ENCODE measurements at places on chromosomes 1 and 21. TPM values are rescaled to one million over a fixed set of nuclear protein-coding genes. Genes with fewer than 3 reads are reported as not detected.

The CCDC181 gene
- 1.4 TPM for polyA plus RNA-seq

The GIPC2 gene
- polyA plus RNA-seq: 1.7 TPM

The C1orf87 gene
- polyA plus RNA-seq: 0.71 TPM

The EDN2 gene
- polyA plus RNA-seq: 0.33 TPM

The DNM3 gene
- polyA plus RNA-seq: 3.3 TPM

The AZIN2 gene
- 5.2 TPM for polyA plus RNA-seq

The HAO2 gene
- 0.22 TPM for polyA plus RNA-seq

The KRTAP7-1 gene
- not detected for polyA plus RNA-seq

The OXCT2 gene
- 0.73 TPM for polyA plus RNA-seq

The CNN3 gene
- 435 TPM for polyA plus RNA-seq

DNA sequence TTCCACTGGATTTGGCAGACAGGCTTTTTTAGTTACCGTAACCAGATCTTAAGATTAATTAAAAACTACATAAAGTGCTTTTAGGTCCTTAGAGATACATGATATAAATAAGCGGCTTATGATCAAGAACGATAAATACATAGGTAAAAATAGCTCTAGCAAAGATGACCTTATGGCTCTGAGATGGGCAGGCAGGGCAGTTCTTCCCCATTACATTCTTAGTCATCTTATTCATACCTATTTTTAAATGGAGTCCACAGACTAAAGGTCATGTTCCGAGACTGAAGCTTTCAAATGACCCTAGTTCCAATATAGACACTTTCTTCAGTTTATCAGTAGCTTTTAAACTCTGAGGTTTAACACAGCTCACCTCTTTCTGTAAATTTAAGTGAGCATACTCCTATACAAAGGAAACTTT is 4.3 kb downstream of the MCL1 start:
- DNase-seq: no peak

GRCh38 chr1:2125350-2126211 is 69.0 kb downstream of the FAAP20 start:
- DNase-seq: no peak

- no peak for DNase-seq
Observed at GRCh38 chr21:34986561-34987500, 62.3 kb downstream of the RUNX1 start.

GRCh38 chr1:36542962-36543515 is 60.3 kb upstream of the CSF3R start:
- DNase-seq: no peak

DNA sequence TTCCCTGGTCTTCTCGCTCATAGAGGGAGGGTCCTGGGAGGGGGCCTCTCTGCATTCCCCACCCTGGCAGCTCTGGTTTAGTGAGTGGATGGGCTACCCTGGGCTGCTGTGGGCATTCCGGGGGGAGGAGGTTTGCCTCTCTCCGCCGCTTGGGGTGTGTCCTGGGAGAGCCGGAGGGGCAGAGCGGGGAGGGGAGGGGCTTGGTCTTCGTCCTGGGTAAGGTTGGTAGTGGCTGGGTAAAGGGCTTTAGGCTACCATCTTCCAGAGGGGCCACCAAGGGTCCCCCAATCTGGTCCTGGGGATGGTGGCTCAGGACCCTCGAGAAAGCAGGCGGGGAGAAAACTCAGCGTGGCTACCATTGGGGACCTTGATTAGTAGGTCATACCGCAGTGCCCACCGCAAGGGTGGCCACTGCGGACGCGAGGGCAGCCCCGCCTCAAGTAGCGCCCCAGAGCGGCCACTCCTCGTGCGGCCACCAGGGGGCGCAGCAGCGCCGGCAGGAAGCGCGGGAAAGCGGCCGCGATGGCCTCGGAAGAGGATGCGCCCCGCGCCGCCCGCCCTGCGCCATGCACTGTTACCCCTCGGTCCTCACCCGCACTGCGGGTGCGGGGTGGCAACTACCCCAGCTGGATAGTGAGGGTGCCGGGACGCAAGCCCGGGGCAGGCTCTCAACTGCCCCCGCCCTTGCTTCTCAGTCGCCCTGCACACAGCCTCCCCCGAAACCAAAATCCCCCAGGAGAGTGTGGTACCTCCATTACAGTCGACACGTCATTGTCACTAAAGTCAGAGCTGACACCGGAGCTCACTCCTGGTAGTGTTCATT is 44.1 kb upstream of the SLC25A33 start:
- peak; percentile 70 for DNase-seq

GRCh38 chr21:35026617-35027562 is 22.2 kb downstream of the RUNX1 start:
- peak; percentile 72 for DNase-seq

DNA sequence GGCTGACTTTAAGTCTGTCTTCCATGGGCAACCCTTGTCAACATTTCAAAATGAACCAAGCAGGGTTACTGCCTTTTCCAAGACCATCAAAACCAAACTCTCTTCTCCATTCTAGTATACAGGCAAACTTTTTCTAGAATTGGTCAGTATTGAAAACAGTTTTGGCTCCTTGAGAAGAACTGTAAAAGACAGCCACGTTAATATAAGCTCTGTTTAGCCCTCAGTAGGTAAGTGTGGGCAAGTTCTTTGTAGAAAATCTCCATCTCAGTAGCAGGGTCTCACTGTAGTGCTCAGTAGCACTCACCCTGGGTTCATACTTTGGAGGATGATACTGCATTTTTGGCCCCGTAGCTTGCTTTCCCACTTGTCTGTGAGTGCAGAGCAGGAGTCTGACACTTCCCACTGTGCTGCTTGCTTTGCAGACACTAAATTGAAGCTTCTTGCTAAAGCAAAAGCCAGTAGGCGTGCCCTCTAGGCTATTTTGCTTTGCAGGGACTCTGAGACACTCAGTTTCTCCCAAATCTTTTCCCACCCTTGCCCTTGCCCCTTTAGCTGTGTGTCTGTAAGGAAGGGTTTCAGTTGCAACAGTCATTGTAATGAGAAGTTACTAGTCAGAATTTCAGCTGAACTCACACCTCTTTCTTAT is 34.3 kb upstream of the CACYBP start:
- DNase-seq: no peak

GRCh38 chr1:75265792-75266191 is 131.6 kb downstream of the LHX8 start:
- DNase-seq: peak; percentile 23

- DNase-seq: no peak
Observed at GRCh38 chr1:219518168-219518906, 94.6 kb downstream of the ZC3H11B start.

- no peak for DNase-seq
Observed at GRCh38 chr1:218363141-218363540, 18.0 kb downstream of the TGFB2 start.

- no peak for DNase-seq
Observed at GRCh38 chr1:5739561-5740078, 252.6 kb downstream of the NPHP4 start.

DNA sequence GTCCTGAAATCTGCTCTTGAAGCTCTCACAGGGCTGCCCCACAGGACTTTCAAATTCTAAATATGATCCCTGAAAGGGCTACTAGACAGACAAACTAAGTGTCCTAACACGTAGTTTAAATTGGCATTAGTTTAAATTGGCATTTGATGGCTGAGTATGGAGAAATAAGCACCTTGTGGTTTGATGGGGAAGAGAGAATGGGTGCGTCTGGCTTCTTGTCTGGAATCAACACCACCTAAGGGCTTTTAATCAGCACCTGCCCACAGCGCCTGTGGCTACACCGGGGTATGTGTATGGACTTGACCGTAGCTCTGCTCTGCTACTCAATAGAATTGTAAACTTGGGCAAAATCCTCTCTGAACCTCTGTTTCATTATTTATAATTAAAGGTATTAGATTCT is 5.7 kb upstream of the LAMB3 start:
- DNase-seq: no peak

DNA sequence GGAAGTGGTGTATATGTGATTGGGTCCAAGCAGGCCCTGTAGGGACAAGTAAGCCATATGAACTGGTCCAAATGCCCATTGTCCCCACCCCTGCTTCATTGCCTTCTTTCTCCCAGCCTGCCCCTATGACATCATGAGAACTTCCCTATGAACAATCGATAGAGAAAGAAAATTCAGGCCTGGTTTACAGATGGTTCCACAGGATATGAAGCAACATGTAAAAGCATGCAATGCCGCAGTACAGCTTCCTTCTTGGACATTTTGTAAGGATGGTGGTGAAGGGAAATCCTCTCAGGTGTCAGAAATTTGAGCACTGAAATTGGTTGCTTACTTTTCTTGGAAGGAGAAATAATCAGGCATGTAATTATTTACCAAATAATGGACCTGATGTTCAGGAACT is 581.7 kb downstream of the MRPL39 start:
- no peak for DNase-seq

- DNase-seq: no peak
Observed at GRCh38 chr1:52321061-52321460, 44.9 kb downstream of the CC2D1B start.

GRCh38 chr1:156502391-156502893 is 1.9 kb upstream of the MEF2D start:
- DNase-seq: no peak

DNA sequence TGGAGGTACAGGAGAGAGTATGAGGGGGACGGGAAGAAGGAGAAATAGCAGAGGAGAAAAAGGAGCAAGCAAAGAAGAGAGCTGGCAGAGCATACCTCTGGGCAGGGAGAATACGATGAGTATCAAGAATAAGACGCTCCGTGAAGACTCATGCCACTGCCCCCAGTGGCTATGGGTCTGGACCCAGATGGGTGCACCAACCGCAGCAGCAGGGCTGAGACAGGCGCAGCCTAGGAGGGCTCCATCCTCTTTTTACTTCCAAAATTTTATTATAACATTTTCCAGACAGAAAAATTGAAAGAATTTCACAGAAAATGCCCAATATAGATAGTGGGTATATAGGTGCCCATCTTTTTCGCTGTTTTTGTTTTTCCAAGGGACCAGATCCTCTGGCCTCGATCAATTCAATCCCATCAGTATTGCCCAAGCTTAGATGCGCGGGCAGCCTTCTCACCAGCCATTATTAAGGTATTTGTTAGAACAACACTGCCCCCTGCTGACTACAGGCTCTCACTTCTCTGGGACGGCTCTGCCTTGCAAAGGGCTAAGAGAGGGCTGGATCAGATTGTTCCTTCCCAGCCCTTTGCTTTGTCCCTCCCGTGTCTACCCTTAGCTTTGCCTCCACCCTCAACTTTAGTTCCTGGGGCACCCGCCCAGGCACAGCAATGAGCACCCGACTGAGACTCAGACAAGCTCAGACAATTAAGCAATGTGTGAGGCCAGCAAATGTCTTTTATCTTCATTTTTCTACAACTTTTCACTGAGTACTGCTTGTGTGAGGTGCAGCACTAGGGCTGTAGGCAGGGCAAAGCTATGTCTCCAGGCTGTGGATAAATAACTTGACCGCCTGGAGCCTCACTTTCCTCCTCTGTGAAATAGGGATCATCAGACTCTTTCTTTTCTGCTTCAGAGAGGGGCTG is 17.5 kb upstream of the CAMK1G start:
- DNase-seq: peak; percentile 66

- DNase-seq: no peak
Observed at GRCh38 chr1:28971980-28972771, 57.8 kb downstream of the EPB41 start.

DNA sequence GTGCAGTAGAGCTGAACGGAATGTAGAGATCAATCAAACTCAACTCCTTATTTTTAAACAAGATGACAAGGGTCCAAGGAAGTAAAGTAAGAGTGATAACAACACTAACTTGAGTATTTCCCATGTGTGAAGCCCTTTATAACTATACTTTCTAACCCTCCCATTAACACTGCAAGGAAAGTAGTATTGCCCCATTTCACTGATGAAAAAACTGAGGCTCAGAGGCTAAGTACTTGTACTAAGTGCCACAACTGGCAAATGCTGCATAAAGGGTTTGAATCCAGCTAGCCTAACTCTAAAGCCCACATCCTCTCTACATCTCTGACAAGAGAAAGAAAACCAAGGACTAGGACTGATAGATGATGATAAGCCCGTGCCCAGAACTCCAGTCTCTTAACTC is 8.2 kb upstream of the GJA5 start:
- no peak for DNase-seq

- no peak for DNase-seq
Observed at GRCh38 chr1:3563610-3564009, 47.7 kb downstream of the MEGF6 start.

- no peak for DNase-seq
Observed at GRCh38 chr1:2242814-2243725, 15.0 kb downstream of the SKI start.
